ENCODE measurements at places on chromosomes 2 and 18.

- DNase-seq: no peak
These were observed 567.0 kb upstream of the SOX11 start for GRCh38 chr2:5125017-5125730.

DNA sequence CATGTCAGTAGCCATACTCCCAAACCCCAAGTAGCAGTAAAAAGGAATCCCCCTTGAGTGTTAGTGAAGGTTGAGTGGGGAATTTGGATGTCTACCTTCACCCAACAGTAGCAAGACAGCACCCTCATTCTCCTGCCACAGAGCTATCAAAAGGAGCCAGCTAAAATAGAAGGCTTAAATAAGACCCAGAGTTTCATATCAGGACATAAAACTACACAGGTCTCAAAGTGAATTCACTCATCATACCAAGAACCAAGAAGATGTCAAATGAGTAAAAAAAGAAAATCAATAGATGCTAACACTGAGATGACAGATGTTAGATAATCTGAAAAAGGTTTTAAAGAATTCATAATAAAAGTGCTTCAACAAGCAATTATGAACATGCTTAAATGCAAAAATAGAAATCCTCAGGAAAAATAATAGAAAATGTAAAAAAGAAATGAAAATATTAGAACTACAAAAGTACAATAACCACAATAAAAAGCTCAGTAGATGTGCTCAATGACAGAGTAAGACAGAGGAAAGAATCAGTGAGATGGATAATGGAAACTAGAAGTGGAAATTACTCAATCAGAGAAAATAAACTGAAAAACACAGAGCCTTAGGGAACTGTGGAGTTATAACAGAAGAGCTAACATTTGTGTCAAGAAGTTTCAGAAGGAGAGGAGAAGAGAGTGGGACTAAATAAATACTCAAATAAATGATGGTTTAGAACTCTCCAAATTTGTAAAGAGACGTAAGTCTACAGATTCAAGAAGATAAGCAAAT lies 90.5 kb downstream of the EDAR start:
- no peak for DNase-seq

GRCh38 chr2:65604246-65604645 lies 171.8 kb upstream of the SPRED2 start:
- no peak for DNase-seq

- no peak for DNase-seq
These were observed 128.2 kb downstream of the COL4A4 start for GRCh38 chr2:227035711-227036367.

GRCh38 chr2:94955702-94956101 lies 69.8 kb upstream of the MAL start:
- no peak for DNase-seq

GRCh38 chr2:158988501-158988900 lies 20.1 kb downstream of the TANC1 start:
- DNase-seq: no peak

- DNase-seq: no peak
These were observed 5.3 kb downstream of the LHCGR start for GRCh38 chr2:48750128-48750739.

DNA sequence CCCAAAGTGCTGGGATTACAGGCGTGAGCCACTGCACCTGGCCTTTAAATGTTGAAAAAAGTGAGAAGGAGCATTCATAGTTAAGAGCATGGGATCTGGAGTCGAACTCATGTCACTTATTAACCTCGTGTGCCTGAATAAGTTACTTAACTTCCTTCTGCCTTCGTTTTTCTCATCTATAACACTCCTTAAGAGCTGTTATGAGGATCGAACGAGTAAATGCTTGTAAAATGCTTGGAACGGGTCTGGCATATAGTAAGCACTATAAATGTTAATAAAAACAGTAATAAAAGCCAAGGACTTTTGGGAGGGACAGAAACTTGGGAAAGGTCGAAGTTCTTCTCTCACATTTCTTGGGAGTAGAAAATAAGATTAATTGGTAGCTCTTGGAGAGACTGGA lies 40.8 kb downstream of the RAB10 start:
- no peak for DNase-seq

- no peak for DNase-seq
These were observed 135.0 kb downstream of the LAMA3 start for GRCh38 chr18:23824240-23824639.

DNA sequence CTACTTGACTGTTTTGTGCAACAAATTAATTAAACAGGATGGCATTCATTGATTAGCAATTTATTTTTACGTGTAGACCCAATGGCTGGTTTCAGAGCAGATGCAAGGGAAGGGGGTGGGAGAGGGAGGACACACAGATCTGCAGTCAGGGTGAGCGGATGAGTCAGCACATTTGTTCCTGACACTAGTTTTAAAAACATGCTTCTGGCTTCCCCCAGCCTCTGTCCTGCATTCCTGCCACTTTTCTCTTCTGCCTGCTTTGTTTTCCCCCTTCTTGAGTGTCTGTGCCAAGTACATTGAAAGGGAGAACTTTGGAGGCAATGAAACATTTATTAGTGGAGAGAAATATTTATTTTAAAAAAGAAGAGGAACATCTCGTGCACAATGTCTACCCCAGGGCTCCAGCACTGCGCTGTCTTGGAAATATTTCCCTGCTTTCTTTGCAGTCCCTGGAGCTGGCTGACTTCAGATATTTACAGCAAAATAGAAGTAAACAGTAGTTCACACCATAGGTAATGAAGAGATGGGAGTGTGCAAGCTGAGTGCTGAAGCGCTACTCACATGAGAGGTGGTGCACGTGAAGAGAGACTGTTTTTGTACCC lies 52.2 kb downstream of the NRP2 start:
- DNase-seq: no peak

GRCh38 chr2:25806941-25807340 lies 71.3 kb downstream of the ASXL2 start:
- DNase-seq: no peak

- peak; percentile 16 for DNase-seq
These were observed 141.9 kb upstream of the ID2 start for GRCh38 chr2:8539743-8540551.

DNA sequence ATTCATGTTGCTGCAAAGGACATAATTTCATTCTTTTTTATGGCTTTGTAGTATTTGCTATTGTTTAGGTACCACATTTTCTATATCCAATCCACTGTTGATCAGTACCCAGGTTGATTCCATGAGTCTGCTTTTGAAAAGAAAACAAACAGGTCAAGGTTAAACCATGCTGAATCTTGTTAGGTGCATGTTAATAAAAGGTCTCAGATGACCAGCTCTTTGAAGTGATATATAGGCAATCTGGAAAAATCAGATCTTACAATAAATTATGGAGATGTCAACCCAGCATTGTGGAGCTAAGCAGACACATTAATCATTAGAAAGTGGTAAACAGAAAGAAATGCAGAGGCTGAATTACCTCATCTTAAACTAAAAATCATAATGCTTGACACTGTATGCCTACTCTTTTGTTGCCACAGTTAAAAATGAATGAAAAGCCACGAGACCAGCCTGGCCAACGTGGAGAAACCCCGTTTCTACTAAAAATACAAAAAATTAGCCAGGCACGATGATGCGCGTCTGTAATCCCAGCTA lies 246.0 kb downstream of the CTNNA2 start:
- DNase-seq: no peak

DNA sequence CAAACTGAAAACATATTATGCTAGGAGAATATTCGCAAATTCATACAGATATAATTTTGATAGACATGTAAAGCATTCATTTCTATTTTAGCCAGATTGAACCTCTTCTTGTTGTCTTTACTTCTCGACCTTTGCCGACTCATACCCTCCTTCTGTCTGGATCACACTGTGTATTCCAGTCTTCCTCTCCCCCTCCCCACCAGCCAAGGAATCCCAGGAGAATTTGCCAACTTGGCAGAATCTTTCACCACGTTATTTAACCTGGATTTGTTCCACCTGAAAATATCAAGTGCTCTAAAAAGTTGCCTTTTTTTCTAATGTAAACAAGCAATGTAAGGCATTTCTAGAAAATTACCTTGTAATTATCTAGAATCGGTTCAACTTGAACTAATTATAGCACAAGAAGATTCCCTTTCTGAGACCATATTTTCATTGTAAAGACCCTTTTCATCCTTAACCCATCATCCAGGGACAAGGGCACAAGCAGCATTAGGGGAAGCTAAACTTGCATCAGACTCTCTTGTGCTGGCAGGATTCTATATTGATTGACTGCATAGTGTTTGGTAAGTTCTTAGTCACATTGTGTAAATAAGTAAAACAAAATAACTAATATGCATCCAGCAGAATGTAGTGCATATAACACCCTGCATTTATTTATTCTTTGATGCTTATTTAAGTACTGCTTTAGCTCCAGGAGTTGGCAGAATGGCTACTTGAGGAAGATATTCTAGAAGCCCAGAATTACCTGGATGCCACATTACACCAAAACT lies 1328.7 kb upstream of the NXPH2 start:
- DNase-seq: no peak

DNA sequence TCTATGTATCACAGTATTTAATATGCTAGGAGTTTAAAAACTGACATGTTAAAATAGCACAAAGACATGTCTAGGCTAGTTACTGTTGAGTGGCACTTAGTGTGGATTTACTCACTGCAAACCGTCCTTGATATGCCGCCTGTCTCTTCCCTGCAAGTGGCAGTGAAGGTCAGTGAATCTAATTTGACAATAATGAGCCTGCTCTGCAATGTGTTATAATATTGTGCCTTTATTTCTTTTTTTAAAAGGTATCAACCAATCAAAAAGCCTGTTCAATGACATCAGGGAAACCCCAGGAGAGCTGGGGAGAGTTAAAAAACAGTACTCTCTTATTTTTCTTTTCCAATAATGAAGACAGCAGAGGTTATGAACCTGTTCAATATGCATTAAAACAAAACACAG lies 384.1 kb downstream of the ERBB4 start:
- no peak for DNase-seq

- DNase-seq: no peak
These were observed 1.6 kb downstream of the ABCA12 start for GRCh38 chr2:215136669-215137328.

DNA sequence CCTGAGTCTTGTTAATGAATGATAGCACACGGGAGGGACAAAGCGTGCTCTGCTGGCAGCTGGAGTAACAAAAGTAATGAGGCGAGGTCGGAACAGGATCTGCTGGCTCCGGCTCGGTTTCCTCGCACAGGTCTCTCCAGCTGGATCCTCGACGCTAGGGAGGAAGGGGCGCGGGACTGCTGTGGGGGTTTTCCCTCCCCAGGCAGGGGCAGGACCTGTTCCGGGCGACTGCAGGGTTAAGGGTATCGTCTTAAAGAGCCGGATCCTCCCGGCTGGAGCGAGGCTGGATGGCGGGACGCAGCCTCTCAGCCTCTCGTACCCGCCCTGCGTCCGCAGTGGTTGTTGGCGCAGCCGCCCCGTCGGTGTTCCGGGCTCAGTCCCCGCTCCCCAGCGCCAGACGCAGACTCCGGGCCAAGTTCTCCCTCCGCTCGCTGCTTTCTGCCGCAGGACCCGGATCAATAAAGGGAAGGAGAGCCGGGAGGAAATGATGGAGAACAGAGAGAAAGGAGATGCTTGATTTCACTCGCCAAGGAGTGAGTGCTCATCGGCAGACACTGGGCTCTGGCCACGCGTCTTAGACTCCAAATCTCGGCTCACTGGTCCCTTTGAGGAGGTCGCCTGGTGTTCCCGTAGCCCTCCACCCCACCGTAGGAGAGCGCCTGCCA lies 1.1 kb upstream of the LIPG start:
- no peak for DNase-seq

GRCh38 chr2:107259408-107260195 lies 373.6 kb upstream of the ST6GAL2 start:
- DNase-seq: no peak

- DNase-seq: no peak
These were observed 186.8 kb downstream of the RDH14 start for GRCh38 chr2:18373664-18374063.

DNA sequence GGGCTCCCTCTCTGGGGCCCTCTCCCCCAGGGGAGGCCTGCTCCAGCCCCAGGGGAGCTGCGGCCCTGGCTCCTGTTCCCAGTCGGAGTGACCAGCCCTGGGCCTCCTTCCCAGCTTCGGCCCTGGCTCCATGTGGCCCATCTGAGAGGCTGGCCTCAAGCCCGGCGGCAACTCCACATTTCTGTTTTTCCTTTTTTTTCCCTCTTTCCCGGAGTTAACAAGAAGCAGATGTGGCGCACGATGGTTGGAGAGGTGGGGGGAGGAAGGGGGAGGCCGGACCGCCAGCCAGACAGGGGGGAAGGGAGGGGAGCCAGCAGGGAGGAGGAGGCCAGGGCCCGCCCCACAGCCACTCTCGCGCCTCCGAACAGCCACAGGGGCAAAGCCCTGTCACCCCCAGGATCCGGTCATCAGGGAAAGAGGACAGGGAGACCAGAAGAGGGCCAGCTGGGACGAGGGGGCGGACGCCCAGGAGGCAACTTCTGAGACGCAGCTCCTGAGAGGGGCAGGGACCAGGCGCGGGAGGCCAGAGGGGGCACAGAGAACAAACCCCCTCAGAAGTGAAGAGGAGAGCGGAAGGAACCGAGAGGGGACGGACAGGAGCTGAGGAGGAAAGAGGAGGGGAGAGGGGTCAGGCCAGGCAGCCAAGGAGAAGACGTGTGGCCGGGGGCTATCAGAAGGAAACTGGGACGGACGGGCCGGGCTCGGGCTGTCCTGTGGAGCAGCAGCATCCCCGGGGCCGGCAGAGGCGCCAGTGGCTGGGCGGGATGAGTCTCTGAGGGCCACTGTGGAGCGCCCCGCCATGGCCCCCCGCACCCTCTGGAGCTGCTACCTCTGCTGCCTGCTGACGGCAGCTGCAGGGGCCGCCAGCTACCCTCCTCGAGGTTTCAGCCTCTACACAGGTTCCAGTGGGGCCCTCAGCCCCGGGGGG lies at the start of gene EMILIN1:
EMILIN1 (plus strand) TSS at position 349 of the 928 bp plus-strand sequence; CDS start at position 800, 451 bp downstream.
- no peak for DNase-seq

GRCh38 chr2:156436497-156437085 lies 412 bp downstream of the GPD2 start:
- DNase-seq: peak; percentile 27

GRCh38 chr2:29005331-29005730 lies 24.2 kb downstream of the TOGARAM2 start:
- DNase-seq: no peak

DNA sequence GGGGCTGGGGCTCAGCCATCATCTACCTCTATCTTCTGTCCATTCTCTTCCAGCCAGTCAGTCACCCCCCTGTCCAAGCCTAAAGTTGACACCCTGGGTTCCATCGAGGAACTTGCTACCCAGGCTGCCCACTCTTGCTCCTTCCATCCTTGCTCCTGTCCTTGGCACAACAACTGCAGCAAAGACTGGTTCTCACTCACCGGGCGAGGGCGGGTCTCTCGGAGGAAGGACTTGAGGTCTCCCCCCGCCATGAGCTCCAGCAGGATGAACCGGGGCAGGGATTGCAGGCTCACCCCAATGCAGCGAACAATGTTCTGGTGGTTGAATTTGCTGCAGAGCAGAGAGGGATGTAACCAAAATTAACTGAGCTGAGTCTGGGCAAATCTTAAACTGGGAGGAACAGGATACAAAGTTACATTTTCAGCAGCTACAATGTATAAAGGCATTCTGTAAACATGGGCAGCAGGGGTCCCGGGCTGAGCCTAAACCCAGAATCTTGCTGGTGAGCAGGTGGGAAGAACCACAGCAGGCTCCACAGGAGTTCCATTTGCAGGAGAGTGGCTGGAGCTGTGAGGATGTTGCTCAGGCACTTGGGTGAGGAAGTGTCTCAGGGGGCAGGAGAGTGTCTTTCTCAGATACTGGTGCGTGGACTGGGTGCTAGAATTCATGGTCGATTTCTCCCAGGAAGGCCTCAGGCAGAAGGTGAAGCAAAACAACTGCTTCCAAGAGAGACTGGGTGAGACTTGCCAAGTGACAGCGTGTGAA lies 105.5 kb downstream of the CLIP4 start:
- no peak for DNase-seq

GRCh38 chr18:48693625-48694262 lies 154.9 kb downstream of the CTIF start:
- no peak for DNase-seq
